LHCN-M2 (cell line): ENCODE measurements at places on chromosomes 16 and 17. TPM values are rescaled to one million over a fixed set of nuclear protein-coding genes. Genes with fewer than 3 reads are reported as not detected.

DNA sequence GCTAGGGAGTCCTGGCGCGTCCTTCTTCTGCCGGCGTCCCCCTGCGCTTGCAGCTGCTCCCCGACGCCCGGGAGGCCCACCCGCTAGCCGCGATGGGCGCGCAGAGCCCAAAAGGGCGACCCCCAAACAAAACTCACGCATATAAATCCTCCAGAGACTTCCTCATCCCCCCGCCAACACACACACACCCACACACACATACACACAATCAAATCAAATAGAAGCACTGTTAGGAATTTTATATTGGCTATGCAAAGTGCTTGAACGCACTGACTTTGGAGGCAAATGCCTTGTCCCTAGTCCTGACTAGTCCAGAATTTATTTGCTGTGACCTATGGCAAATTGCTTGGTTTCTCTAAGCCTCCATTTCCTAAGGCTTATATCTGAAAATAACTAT, 23.8 kb upstream of the CRYM start:
- DNase-seq = no peak

AMZ2 gene
- 96.8 and 140 TPM in 2 replicates for total RNA-seq

DNA sequence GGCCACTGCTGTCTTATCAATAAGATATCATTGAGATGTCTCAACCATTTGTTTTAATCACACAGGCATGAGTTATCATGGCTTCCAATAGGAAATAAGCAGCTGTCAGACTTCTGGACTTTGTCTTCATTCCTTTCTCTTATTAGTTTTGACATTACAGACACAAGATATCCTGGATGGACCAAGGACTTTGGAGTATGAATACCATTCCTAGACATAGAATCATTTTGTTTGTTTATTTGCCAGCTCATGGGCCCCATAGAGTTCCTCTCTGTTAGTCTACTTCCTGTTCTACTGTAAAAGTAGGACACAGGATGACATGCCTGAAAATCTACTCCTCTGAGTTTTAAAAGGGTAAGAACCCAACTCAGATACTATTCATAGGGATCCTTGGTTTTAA, 77.7 kb upstream of the KCNJ16 start:
- peak; percentile 80 for DNase-seq

PIGQ gene
- total RNA-seq = 46.7 and 51.4 TPM in 2 replicates

DNA sequence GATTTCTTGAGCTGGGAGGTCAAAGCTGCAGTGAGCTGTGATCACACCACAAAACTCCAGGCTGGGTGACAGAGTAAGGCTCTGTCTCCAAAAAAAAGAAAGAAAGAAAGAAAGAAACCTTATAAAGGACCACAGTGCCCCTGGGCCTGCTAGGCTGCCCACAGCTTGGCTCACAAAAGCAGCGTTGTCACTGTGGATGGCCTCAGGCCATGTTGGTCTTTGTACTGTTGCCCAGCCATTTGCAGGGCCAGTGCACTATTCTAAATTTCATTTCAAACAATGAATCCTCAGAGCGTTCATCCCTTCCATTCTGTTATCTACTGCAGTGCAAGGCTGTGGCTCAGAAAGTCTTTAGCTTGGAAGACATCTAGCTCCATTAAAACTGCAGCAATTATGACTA, 208.4 kb downstream of the SLC39A11 start:
- DNase-seq = no peak

DNA sequence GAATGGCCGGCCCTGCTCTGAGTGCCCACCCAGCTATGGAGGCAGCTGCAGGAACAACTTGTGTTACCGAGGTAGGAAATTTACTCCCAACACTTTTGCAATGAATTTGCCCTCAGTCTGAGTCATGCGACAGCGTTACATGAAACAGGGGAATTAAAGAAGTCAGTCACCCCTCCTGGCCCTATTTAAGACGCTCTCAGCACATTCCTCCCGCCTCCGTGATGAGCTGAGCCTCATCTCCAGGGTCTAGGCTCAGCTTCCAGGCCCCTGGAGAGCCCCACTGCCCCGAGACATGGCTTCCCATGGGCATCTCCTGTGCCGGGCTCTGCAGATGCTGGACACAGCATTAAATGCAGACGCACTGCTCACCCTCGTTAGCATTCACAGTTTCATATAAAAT, 35.0 kb downstream of the CRISPLD2 start:
- no peak for DNase-seq
